ENCODE measurements at places on chromosomes 4 and X.

GRCh38 chrX:118249146-118249545 lies 96.8 kb upstream of the WDR44 start:
- no peak for DNase-seq

GRCh38 chr4:153643406-153644383 lies 40.4 kb upstream of the TLR2 start:
- no peak for DNase-seq

GRCh38 chr4:88275949-88276515 lies 8.3 kb downstream of the PPM1K start:
- DNase-seq = no peak

DNA sequence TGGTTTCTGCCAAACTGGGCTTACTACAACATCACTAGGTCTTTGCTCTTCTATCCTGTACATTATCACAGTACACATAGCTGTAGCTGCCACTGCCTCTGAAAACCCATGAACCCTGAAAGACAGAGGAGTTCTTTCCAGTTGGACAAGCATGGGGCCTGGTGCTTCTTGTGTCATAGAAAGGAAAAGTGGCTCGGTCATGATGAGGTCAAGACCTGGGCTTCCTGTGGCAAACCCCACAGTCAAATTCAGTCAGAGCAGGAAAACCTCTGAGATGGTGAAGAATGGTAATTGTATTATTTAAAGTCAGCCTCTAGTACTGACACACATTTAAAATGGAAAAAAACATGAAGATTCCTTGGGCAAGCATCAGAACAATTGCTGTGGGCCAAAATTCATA lies 133.3 kb upstream of the PRPS2 start:
- DNase-seq = no peak

- DNase-seq = no peak
Observed at GRCh38 chr4:107863850-107864371, 39.2 kb downstream of the SGMS2 start.

- DNase-seq = no peak
Observed at GRCh38 chr4:171334549-171334948, 478.7 kb upstream of the GALNTL6 start.

DNA sequence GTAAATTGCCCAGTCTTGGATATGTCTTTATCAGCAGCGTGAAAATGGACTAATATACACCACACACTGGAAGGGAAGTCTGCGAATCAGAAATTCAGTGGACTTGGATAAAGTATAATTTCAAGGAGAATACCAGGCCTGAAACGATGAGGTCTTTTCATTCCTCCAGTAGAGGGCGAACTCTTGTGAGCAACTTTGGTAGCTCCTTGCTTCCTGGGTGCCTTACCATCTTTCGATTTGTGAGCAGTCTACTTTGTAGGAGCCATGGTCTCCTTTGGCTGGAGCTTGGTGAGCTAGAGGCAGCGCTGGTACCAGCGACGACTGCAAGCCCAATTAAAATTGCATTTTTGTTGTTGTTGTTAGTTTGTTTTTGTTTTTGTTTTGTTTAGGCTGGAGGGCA lies 791.9 kb downstream of the FAT4 start:
- no peak for DNase-seq

- no peak for DNase-seq
Observed at GRCh38 chr4:48187813-48188212, 53.8 kb upstream of the TXK start.

GRCh38 chrX:10106806-10107205 lies 50.0 kb upstream of the CLCN4 start:
- DNase-seq = no peak

GRCh38 chr4:122469457-122469856 lies 12.9 kb upstream of the IL2 start:
- no peak for DNase-seq

DNA sequence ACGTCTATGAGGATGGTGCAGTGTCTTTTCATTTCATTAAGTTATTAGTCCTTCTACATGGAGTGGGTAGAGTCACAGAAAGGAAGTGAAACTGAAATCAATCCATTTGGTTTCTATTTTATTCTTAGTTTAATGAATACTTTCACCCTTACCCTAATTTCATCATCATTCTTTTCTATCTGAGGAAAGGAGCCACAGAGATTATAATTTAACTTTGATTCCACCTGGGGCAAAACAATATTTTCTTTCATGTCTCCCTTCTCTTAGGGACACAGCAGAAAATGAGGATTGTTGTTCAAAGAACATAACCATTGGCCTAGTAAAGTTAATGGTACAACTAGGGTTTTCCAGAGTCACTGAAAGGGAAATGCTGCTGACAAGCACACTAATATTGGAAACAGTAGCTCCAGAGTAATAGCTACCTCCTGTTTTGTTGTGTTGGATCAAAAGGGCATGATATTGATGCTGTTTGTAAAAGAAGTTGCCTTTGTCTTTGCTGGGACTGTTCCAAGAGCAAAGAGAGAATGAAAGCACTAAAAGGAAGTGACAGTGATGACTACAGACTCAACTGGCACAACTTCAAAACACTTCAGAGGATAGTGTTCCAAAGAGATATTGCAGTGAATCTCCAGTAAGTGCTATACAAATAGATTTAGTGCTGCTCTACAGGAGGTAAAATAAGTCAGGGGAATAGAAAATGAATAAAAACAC lies 247.1 kb upstream of the PITX2 start:
- DNase-seq = no peak

DNA sequence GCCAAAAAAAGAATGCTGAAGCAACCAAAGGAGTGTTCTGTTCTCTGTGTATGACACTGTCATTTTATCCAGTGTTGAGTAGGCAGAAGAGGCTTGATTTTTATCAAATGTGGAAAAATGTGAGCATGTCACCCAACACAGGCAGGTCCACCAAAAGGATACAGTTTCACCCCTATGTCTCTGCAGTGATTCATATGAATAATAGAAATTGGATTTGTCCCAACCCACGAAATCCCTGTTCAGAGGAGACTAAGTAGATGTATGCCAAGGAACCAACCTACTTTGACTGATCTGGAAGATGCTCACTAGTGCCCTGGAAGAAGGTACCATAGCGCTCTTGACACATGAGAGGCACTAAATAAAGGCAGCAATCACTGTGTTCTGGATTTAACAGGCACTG lies 72.5 kb downstream of the FGF13 start:
- no peak for DNase-seq

DNA sequence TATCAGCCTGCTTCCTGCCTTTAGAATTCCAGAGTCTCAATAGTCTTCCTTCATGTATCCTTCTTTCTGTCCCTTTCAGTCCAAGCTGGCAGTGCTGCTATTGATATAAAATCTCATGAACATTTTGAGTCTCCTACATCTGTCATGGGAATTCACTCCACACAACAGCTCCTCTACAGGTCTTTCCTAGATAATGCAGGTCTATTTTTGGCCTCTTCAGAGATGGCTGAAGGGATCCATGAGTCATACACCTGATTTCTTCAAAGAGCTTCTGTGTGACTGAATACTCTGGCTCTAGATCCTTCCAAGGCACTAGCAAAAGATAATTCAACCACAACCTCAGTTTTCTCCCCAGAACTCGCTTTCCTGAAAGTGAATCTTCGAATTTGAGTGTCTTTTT lies 115.4 kb downstream of the STPG2 start:
- DNase-seq = no peak

DNA sequence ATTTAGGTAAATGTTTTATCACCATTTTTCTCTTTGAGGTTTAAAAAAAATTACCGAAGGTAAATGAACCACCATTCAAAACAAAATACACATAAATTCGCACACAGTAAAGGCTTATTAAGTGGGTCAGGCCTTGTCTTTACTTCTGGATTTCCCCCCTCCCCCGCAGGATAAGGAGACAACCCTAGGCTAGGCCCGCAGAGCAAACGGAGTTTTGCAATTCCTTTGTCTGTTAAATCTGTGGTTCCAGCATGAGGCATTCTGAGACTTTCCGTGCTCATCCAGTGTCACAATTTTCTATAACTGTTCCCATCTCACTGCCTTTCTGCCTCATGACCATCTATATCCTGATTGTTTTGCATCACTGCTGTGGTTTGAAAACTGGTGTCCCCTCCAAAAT lies 307.4 kb downstream of the DCHS2 start:
- no peak for DNase-seq

DNA sequence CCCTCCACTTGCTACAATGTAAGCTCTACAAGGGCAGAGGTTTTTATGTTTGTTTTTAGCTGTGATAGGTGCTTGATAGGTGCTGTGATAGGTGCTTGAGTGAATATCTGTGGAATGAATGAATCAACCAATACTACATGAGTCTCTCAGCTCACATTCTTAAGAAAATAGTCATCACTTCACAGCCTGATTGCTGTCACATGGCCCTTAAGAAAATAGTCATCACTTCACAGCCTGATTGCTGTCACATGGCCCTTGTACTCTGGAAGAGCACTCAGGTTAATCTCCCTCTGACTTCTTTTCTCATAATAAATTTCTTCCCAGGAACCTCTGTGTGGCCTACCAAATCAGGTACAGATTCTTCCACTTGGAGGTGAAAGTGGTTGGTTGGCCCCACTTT lies 335.2 kb downstream of the TENM3 start:
- DNase-seq = no peak

DNA sequence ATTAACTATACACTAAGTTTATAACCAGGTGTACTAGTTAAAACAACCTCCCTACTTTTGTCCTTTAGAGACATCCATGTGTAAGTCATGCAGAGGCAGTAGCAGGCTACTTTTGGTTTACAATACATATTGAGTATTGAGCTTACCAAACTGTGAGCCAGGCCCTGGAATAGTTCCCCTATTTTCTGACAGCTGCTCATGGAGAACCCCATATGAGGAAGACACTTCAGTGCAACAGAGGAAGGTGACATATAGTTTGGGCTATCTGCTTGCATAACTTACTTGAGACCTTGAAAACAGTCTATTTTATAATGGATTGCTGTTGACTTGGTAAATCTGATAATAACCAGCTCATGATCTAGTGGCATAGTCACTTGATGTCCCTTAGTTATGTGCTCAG lies 190.5 kb downstream of the SH3BGRL start:
- no peak for DNase-seq

- DNase-seq = no peak
Observed at GRCh38 chr4:36757580-36758311, 476.3 kb downstream of the DTHD1 start.

GRCh38 chr4:95957054-95957453 lies 117.2 kb downstream of the PDHA2 start:
- DNase-seq = no peak

DNA sequence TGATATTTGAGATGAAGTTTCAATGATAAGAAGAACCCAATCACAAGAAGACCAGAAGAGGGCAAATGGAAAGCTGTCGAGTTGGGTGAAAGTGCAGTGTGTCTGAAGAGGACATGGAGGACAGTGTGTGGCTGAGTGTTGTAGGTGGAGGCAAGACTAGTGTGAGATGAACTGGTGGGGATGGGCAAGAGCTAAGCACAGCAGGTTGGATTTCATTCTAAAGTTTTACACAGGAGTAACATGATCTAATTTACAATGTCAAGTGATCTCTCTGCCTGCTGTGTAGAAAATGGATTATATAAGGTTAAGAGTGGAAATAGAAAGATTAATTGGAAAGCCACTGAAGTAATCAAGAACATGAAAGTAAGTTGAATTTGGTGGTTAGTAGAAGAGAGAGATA lies 208.6 kb upstream of the ETNPPL start:
- no peak for DNase-seq

GRCh38 chr4:119135721-119136121 lies at the start of gene MYOZ2:
Gene MYOZ2, plus strand, starts transcription at chr4:119135832. Its CDS starts 694 bp downstream, at chr4:119136526.
- DNase-seq = no peak

Data from T-helper 1 cell (primary cell).